ENCODE measurements at places on chromosomes 11 and 22. TPM values are rescaled to one million over a fixed set of nuclear protein-coding genes. Genes with fewer than 3 reads are reported as not detected.

MUC15 gene
- not detected for polyA plus RNA-seq

PLAAT5 gene
- not detected for polyA plus RNA-seq

RFPL3 gene
- polyA plus RNA-seq, result not detected

RIC3 gene
- 1.2 TPM for polyA plus RNA-seq

Data from SK-N-SH (cell line).